Stimulated activated CD4-positive, alpha-beta T cell treated with anti-CD3 and anti-CD28 coated beads, Interleukin-2, amount 100 ng/mL, for 48 hours (primary cell): ENCODE measurements at places on chromosomes 5 and 9.
A peak's percentile ranks its signal among the peaks of the same experiment; 100 is the strongest.

- no peak for DNase-seq
Measured at GRCh38 chr9:93182572-93182971, 1.4 kb upstream of the WNK2 start.

DNA sequence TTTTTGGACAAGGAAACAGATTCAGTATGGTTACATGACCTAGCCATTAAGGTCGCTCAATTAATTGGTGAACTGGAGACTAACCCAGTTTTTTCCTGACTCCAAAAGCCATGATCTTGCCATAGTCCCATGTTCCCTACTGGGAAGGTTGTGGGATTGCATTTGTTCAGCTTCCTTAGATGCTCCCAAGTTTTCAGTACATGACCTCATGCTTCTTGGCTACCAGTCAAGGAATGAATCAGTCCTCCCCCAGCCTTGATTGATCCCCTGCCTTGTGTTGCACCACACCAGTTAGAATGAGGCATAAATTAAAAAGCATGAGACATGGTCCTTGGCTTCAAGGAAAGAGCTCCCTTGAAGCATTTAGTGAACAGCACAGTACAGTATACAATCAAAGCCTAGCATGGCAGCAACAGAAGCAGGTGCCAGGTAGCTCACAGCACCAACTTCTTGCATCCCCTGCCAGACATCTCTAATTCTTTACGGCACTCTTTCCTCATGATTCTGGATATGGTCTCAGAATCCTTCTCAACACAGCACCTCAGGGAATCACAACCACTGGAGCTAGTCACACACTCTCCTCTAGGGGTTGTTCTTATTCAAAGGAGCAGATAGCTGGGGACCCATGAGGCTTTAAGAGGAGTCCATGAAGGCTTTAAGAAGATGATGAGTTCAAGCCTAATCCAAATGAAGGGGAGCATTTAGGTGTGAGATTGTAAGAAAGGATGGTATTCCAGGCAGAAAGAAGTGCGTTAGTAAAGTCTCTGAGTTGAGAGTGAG, 295.5 kb upstream of the CLINT1 start:
- DNase-seq = no peak

- DNase-seq = no peak
Measured at GRCh38 chr9:35859310-35859989, 10.8 kb downstream of the OR13J1 start.

GRCh38 chr9:36208521-36209253, 18.0 kb downstream of the CLTA start:
- no peak for DNase-seq

DNA sequence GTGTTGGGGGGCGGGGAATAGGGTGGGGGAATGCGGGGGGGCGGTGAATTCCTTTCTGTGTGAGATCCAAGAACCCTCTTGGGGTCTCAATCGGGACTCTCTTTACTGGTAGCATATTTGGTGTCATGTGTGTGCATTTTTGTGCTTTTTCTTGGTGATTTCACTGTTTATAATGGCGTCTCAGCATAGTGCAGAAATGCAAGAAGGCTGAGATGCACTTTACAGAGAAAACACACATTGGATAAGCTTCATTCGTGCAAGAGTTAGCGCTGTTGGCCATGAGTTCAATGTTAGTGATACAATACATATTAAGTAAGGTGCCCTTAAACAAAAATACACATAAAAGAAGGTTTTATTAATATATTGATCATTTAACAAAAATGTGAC, 771 bp upstream of the ENTPD8 start:
- DNase-seq = no peak

- no peak for DNase-seq
Measured at GRCh38 chr5:154046486-154046885, 7.7 kb downstream of the MFAP3 start.

GRCh38 chr5:25618821-25619220, 974.0 kb upstream of the CDH10 start:
- DNase-seq = no peak

- DNase-seq = no peak
Measured at GRCh38 chr9:12680757-12681156, 12.4 kb upstream of the TYRP1 start.

DNA sequence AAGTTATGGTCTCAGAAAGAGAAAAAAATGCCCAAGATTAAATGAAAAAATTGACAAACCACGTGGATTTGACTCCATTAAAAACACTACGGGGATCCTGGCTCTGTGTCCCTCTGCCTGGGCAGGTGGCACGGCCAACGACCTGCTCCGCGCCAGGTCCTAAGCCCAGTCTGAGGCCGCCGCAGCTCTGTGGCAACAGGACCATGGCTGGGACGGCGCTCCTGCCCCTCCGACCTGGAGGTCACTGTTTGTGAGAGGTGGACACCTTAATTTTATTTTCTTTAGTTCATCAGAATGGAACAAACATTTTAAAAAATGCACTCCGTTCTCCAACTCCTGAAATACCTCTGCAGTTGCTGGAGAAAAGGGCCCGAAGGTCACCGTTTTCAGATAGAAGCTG, 369.4 kb downstream of the CDH9 start:
- no peak for DNase-seq

DNA sequence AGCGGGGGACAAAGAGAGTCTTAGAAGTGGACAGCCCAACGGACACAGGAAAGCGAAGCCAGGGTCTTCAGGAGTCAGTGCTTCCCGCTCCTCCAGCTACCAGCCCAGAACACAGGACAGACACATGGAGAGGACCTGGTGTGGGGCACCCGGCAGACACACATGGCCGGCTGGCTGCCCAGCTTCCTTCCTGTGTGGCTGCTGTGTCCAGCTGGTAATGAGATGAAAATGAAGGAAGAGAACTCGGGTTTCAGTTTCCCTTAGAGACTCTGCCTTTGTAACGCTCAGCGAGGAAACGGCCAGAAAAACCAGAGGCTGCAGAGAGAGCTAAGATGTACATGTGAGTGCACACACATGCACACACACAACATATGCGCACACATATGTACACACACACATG, 87.5 kb downstream of the SECISBP2 start:
- no peak for DNase-seq

- no peak for DNase-seq
Measured at GRCh38 chr5:101991486-101991885, 304.6 kb downstream of the SLCO4C1 start.

DNA sequence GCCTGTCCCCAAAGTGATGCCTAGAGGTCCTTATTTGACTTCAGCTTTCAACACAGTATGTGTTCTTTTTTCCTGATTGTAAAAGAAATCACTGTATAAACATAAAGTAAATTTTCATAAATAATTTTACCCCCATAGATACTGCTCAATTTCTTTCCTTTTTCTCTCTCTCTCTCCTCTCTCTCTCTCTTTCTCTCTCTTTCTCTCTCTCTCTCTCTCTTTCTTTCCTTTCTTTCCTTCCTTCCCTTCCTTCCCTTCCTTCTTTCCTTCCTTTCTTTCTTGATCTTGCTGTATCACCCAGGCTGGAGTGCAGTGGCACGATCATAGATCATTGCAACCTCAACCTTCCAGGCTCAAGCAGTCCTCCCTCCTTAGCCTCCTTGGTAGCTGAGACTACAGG, 64.8 kb downstream of the PDZD2 start:
- no peak for DNase-seq

- no peak for DNase-seq
Measured at GRCh38 chr5:172319708-172320441, 36.3 kb upstream of the UBTD2 start.

GRCh38 chr9:71629578-71630215, 138.6 kb downstream of the CEMIP2 start:
- no peak for DNase-seq

DNA sequence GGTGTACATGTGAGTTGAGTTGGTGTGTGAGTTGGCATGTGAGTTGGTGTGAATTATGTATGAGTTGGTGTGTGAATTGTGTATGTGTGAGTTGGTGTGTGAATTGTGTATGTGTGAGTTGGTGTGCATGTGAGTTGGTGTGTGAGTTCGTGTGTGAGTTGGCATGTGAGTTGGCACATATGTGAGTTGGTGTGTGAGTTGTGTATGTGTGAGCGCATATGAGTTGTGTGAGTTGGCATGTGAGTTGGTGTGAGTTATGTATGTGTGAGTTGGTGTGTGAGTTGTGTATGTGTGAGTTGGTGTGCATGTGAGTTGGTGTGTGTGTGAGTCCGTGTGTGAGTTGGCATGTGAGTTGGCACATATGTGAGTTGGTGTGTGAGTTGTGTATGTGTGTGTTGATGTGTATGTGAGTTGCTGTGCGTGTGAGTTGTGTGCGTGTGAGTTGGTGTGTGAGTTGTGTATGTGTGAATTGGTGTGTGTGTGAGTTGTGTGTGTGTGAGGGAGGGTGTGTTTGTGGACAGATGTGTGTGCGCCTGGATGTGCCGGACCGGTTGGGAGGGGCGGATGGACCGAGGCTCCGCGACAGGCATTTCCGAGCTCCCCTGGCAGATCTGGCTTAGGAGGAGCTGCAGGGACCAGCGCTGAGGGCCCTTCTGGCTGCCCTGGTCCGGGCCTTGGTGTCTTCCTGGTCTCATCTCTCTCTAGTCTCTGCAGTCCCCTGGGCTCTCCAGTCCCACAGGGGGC, 162.5 kb upstream of the IER5L start:
- DNase-seq = no peak

- DNase-seq = no peak
Measured at GRCh38 chr5:133367984-133368383, 244.4 kb downstream of the FSTL4 start.

- no peak for DNase-seq
Measured at GRCh38 chr5:58071566-58071965, 388.3 kb downstream of the PLK2 start.

GRCh38 chr5:59279979-59280378, 613.5 kb downstream of the PDE4D start:
- no peak for DNase-seq

- DNase-seq = no peak
Measured at GRCh38 chr9:92186631-92187030, 71.4 kb upstream of the SPTLC1 start.

DNA sequence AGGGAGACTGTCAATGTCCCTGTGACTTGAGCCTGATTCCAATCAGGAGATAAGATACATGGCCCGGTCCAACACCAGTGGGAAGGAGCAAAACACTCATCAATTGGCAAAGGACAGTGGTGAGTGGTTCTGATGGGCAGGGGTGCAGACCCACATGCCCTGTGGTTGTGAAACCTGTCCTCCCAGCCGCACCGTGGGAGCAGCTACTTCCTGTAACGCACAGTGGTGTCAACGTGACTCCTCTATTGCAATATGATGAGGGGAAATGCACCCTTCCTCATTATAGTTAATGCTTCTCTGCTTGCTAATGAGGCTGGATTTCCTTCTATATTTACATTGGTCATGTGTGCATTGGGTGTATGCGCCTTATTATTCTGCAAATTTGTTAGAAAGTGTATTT, 223.0 kb downstream of the IRX1 start:
- no peak for DNase-seq

GRCh38 chr9:33081128-33081851, 4.8 kb upstream of the SMU1 start:
- DNase-seq = peak; percentile 33

- no peak for DNase-seq
Measured at GRCh38 chr9:104868687-104869404, 59.1 kb downstream of the ABCA1 start.

GRCh38 chr5:32760091-32760509, 49.0 kb downstream of the NPR3 start:
- DNase-seq = no peak

GRCh38 chr5:124920909-124921666, 174.6 kb upstream of the ZNF608 start:
- DNase-seq = no peak

- no peak for DNase-seq
Measured at GRCh38 chr5:124007675-124008398, 495.9 kb downstream of the CSNK1G3 start.

DNA sequence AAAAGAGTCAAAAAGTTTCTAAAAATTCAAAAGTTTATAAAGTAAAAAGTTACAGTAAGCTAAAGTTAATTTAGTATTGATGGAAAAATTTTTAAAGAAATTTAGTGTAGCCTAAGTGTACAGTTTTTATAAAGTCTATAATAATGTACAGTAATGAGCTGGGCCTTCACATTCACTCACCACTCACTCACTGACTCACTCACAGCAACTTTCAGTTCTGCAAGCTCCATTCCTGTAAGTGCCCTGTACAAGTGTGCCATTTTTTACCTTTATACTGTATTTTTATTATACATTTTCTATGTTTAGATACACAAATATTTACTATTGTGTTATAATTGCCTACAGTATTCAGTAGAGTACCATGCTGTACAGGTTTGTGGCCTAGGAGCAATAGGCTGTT, 239.5 kb upstream of the MAP3K1 start:
- no peak for DNase-seq

- no peak for DNase-seq
Measured at GRCh38 chr9:5624655-5625054, 4.3 kb upstream of the RIC1 start.

DNA sequence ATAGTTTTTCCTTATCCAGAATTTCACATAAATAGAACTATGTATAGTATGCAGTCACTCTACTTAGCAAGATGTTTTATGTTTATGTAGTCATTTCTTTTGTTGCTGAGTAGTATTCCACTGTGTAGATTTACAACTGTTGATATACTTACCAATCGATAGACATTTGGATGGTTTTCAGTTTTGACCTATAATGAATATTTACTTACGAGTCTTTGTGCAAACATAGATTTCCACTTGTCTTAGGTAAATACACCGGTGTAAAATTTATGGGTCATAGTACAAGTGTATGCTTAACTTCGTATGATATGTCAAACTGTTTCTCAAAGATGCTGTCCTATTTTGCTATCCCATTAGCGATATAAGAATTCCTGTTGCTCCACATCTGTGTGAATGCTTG, 19.7 kb upstream of the OR2K2 start:
- DNase-seq = no peak
